Cerebellar nuclear complex (tissue), 1 donor: ENCODE measurements at places on chromosomes 2 and 18.

GRCh38 chr2:65275141-65275915 is 47.7 kb downstream of the ACTR2 start:
- DNase-seq: no peak

DNA sequence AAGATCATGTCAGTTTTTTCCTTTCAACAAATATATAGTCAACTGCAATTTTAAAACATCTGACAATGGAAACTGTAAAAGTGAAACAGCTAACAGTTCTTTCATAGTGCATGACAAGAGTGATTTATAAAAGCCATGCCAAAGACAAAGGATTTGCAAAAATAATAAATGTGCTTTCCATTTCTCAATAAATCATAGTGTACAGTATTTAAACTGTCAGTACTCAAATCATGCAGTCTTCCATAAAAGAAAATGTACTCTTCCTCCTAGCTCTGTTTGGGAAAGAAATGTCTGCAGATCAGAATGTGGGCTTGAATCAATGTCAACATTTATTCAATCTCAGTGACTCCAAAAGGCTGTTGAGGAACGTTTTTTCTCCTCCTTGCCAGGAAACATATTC is 131.7 kb upstream of the PDE1A start:
- DNase-seq: no peak

DNA sequence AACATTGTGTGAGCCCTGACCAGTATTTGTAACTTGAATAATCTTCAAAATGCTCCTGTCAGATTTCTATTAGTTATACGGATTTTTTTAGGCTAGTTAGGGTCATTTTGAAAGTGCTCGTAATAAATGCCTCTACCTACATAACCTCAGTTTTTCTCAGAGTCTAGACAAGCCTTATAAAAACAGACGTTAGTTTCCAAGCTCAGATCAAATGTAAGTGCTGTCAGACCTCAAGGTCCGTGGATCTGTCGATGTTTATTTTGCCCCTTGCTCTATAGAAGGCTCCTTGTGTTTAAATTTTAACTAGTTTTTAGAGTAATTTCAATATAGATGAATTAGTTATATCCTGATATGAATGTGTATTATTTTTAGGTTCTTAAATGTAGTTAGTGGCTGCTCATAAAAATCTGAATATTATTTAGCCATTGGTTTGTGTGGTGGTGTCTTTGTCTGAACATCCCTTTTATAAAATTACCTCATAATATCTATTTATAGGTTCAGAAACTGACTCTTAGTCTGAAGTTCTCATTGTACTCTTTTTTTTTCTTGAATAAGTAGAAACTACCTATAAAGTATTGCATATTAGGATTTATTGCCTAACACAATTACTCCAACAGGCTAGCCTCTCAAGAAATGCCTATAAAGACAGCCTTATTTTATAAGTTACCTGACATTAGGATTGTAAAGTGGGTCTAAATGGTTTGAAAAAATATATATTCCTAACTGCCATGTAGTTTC is 71.1 kb downstream of the MTA3 start:
- no peak for DNase-seq

DNA sequence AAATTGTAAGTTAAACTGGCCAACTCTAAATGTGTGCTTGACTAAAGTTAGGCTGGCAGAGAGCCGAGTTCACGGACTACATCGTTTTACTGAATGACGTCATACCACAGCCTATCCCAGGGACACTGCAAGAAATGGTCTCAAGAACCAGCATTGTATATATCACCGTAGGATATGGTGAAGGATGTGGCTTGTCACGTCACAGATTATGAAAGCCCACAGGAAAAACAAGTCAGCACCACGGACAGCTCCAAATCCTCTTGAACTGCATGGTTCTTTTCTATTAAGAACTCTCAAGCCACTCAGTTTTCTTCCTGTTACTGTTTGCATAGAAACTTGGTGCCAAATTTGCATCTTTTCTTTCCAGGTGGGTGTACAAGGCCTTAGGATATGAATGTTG is 85.1 kb upstream of the ACAA2 start:
- no peak for DNase-seq

- DNase-seq: no peak
Measured at GRCh38 chr18:63433334-63433866, 11.1 kb upstream of the VPS4B start.

DNA sequence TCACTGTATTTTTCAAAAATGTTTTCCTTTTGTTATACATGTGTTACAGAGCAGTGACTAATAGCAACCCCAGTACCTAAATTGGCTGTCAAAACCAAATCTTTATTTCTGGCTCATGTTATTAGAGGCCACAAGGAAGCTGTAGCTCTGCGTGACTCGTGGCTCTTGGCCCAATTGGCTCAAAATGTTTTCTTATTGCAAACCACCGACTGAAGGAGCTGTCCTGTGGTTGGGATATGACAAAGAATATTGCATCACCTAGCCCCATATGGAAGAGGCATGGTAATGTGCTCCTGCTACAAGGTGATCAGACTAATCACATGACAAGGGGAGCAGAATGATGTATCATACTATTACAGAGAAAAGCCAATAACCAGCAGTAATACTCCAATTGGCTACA is 1058.5 kb downstream of the CBLN2 start:
- no peak for DNase-seq

- no peak for DNase-seq
Measured at GRCh38 chr18:61651145-61651879, 241.5 kb downstream of the RNF152 start.

- no peak for DNase-seq
Measured at GRCh38 chr18:45316127-45316526, 299.1 kb upstream of the SLC14A2 start.
